ENCODE measurements at places on chromosomes 7 and 10.

- DNase-seq: peak; percentile 94
Measured at GRCh38 chr7:127651556-127652332, at the start of gene SND1. SND1 (plus strand) TSS chr7:127652194; CDS start chr7:127652374, 180 bp downstream.

GRCh38 chr7:156111-157007 lies 36.0 kb upstream of the FAM20C start:
- no peak for DNase-seq

GRCh38 chr7:154517768-154518167 lies 465.6 kb downstream of the DPP6 start:
- DNase-seq: no peak

DNA sequence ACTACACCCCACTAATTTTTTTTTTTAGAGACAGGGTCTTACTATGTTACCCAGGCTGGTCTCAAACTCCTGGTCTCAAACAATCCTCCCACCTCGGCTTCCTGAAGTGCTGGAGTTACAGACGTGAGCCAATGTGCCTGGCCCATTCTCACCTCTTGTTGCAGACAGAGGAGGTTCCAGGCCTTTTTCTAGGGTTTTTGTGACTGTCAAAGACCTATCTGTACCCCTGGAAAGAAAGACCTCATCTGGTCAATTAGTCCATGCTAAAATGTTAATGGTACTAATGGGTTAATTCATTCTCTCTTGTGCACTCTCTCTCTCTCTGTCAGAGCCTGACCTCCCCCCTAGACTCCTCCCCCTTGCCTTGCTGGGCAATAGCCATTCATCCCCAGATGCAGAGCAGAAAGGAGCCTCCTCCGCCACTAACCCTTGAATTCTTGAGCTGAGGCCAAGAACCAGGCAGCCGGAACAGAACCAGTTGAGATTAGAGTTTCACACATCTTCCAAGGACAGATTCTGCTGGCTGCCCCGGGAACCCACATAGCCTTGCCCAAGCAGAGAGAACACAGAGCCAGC lies 209.7 kb downstream of the SKIDA1 start:
- no peak for DNase-seq

- no peak for DNase-seq
Measured at GRCh38 chr10:99084161-99084560, 151.5 kb downstream of the HPSE2 start.

DNA sequence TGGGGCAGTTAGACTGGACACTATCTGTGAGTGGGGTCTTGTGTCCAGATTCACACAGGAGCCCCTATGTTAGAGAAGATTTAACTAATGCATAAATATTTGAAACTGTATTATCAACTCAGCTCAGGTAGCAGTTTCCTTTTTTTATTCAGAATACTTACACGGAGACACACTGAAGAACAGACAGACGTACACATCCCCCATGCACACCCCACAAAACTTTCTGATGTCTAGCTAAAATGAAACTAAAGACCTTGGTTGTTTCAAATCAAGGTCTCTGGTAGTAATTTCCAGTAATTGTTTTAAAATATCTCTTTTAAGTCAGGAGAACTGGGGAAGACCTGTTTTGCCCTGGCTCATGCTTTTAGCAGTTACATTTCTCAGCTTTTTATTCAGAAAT lies 55.7 kb upstream of the PRKCQ start:
- DNase-seq: no peak

DNA sequence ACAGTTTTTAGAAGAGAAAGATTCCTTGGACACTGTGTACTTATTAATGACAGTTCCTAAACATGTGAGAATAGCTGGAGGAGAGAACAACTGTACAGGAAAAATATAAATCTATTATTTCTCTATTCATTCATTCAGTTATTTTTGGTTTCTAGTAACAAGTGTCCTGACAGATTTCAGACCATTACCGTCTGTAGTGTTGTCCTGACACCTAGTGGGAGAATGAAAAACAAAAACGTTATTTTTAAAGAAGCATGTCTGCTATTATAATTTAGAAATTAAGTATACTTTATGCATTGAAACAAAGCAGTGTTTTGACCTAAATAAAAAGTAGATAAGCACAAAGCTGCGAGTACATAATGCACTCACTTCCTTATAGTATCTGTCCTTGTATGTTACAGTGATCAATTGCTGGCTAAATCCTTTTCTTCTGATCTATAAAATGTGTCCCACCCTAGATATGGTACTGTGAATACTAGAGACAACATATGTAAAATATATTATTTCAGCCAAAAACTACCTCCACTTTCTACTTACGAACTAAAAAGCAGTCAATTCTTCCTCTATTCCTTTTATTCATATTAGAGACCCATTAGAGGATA lies 575.6 kb downstream of the ARL4A start:
- DNase-seq: no peak

DNA sequence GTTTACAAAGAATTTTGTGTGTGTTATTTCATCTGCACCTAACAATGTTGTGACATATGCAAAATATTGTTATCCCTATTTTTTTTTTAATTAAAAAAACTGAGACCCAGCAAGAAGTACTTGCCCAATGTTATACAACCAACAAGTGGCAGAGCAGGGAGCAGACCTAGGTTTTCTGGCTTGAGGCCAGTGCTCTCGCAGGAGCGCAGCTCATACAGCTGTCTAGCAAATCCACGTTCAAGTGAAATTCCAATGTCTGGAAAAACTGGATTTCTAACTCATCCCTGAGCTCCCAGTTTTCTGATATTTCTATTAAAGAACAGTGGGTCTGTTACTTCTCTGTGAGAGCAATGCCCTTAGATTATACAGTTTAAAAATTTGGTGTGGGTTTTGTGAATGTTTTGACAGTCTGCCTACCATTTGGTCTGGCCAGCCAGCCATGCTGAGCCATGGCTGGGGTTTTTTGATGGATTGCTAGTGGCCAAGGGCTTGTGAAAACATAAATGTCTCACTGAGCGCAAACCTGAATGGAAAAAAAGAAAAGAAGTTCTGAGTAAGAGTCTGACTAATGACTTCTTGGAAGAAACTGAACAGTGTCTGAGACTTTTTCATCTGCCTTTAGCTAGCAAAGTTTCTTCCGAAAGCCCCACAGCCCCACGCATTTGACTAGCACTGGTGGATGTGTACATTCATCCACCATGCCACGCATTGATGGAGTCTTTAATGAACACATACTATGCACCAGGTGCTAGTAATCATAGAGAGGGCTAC lies 15.4 kb upstream of the PRF1 start:
- no peak for DNase-seq

DNA sequence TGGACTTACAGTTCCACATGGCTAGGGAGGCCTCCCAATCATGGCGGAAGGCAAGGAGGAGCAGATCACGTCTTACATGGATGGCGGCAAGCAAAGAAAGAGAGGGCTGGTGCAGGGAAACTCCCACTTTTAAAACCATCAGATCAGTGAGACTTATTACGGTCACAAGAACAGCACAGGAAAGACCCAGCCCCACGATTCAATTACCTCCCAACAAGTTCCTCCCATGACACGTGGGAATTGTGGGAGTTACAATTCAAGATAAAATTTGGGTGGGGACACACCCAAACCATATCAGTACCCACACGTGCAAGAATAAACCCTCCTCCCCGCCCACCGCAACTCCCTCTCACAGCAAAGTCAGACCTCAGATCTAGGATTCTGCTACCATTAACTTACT lies 4.5 kb upstream of the AIFM2 start:
- no peak for DNase-seq

- no peak for DNase-seq
Measured at GRCh38 chr10:131124945-131125344, 186.6 kb downstream of the TCERG1L start.

- DNase-seq: no peak
Measured at GRCh38 chr7:139825666-139826290, 3.3 kb upstream of the TBXAS1 start.

GRCh38 chr7:25839084-25839769 lies 312.8 kb upstream of the NFE2L3 start:
- no peak for DNase-seq

- peak; percentile 25 for DNase-seq
Measured at GRCh38 chr7:156903232-156903909, 10.4 kb upstream of the LMBR1 start.

- DNase-seq: no peak
Measured at GRCh38 chr7:39127058-39127457, 149.3 kb downstream of the POU6F2 start.

DNA sequence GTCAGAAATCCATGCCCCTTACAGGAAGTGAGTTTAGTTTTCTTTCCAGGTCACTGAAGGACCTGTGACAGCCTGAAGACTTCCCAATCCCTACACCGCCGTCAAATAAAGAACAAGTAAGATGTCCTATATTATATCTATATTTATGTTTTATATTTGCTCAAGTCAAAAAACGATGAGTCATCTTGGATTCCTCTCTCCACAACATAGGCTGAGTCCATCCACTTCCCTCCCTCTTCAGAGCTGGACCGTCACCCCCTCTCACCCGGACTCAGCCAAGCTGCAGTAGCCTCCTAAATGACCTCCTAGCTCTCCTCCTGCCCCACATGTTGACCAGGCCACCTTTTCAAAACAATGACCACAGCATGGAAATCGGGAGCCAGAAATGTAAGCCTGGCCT lies 53.5 kb downstream of the GLI3 start:
- no peak for DNase-seq

DNA sequence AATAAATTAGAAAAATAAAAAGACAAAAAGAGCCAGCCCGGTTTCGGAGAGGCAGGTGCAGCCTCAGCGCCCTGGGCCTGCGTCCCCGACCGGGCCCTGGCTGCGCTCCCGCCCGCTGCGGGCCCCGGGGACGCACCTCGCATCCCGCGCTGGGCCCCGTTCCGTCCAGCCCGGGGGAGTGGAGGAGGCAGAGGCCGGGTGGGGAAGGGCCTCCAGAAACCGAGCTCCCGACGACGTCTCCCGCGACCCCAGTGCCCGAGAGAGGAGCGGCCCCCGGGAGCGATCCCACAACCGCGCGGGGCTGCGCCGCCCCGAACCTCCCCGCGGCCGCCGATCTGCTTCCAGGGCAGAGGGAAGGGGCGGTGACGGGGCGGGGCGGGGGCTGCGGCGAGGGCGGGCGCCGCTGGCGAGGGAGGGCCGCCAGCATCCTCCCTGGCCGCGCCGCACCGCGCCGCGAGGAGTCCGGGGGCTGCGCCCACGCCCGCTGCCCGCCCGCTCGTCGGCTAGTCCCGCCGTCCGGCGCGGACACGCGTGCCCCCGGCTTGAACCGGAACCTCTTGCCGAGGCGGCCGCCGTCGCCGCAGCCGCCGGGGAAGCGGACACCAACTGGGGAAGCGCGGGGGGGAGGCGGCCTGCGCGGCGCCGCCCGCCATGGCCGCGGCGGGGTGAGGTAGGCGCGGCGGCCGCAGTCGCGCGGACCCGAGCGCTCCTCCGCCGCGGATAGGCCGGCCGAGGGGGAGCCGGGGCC lies at the start of gene CCNY:
TSS of gene CCNY (plus strand) at position 426 of the 748 bp plus-strand sequence. CDS start 545 bp downstream, outside the sequence.
- DNase-seq: peak; percentile 40

DNA sequence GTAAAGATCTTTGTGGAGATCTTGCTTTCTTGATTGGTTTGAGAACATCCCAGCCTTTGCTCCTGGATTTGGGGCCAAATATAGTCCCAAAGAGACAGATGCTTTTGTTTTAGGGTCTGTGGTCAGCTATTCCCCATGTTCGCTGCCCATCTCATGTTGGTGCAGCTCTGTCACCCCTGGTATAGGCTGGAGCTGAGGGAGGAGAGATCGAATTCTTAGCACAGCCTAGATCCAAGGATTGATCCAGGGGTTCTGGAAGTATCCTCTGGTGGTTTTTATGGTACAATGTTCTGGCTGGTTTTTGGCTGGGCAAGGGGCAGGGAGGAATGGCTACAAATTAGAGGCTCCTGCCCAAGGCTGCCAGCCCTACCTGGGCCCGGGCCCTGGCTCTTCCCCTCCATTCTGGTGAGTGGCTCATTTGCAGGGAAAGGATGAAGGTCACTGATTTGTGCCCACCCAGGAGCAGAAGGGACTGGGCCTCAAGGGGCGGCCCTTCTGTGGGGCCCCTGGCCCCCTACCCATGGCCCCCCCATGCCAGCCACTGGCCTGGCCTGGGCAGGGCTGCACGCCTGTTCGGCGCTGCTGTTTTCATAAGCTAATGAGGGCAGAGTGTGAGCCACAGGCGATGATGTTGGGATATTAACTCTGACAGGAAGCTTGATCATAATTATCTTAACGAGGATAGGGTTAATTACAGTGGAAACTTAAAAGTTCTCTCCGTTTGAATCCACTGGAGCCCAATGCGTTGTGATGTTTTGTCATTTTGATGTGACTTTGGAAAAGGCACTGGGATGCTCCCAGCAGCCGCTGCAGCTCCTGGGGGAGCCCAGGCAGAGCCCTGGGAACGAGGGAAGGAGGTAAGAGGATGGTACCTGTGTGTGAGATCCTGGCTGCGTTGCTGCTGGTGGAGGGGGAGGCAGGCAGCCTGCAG lies 600.6 kb downstream of the LRMDA start:
- no peak for DNase-seq

DNA sequence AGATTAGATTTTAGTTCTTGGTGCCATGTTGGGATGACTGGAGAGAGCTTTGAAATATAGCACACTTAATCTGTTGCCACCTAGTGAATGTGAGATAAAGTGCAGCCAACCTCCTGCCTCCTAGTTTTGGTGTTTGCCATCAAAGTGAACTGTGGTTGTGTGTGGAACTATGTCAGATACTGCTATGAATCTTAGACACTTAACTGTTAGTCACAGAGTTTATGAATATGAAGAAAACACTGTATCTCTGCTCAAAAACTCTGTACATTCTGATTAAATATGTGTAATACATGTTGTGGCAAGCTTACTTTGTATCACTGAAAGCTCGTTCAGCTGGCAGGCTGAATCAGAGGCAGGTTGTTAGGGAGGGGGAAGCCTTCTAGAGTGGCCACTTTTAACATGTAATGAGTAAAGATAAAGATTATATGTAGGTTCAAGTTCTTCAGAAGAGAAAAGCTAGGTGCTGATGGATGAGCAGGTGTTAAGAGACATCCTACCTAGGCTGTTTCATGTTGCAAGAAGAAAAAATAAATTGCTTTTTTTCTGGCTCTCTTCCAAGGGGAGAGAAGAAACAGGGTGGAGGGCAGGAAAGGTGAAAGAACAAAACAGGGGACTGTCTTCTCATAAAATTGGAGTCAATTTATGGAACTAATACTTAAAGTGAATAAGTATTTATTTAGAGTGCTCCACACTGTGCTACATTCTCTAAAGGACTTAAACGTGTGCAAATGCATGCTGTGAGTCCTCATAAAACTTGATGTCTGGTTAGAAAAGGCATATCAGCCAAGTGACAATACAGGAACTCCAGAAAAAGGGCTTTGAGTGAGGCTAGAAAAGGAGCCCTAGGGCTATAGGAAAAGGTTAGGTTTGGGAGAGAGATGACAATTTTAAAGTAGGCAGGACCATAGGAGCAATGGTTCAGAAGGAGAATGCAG lies 14.1 kb upstream of the LAMB1 start:
- DNase-seq: no peak

- DNase-seq: no peak
Measured at GRCh38 chr10:17122726-17123661, 6.6 kb downstream of the CUBN start.
